ENCODE measurements at places on chromosomes 6 and 20. TPM values are rescaled to one million over a fixed set of nuclear protein-coding genes. Genes with fewer than 3 reads are reported as not detected.

PRPH2 gene
- 1.8 TPM for polyA plus RNA-seq

VIP gene
- polyA plus RNA-seq, result 0.50 TPM

GSTA3 gene
- 0.50 TPM for polyA plus RNA-seq

LINC00237 gene
- polyA plus RNA-seq, result not detected

IP6K3 gene
- 0.69 TPM for polyA plus RNA-seq

EDEM2 gene
- polyA plus RNA-seq, result 15.6 TPM

VTA1 gene
- polyA plus RNA-seq, result 83.3 TPM

GPLD1 gene
- polyA plus RNA-seq, result 2.6 TPM

CLIC5 gene
- 194 TPM for polyA plus RNA-seq

LIN28B gene
- 0.40 TPM for polyA plus RNA-seq

NNAT gene
- 100 TPM for polyA plus RNA-seq

EFCAB8 gene
- polyA plus RNA-seq, result 0.33 TPM

ENPP3 gene
- 7.9 TPM for polyA plus RNA-seq

DNA sequence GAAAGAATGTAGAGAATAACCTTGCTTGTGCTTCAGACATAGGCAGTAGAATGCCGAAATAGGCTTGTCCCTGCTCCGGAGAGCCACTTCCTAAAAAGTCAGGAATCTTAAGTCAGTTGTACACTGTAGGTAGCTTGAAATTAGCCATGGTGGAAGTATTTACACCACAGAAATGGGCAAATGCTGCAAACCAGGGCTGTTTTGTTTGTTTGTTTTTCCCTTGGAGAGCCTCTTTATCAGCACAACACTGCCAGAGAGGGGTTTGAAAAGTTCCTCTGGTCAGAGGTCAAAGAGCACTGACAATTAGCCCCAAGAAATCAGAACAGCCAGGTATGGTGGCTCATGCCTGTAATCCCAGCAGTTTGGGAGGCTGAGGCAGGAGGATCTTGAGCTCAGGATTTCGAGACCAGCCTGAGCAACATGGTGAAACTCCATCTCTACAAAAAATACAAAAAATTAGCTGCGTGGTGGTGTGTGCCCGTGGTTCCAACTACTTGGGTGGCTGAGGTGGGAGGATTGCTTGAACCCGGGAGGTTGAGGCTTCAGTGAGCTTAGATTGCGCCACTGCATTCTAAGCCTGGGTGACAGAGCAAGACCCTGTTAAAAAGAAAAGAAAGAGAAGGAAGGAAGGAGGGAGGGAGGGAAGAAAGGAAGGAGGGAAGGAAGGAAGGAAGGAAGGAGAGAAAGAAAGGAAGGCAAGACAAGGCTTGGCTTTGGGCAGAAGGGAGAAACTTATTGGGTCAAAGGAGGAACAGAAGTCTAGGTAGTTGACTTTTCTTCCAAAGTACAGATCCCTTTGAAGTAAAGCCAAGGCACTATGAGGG is 61.0 kb upstream of the ZMYND8 start:
- DNase-seq, result no peak

GRCh38 chr6:130964808-130965604 is 98.0 kb downstream of the EPB41L2 start:
- DNase-seq, result no peak

- no peak for DNase-seq
Measured at GRCh38 chr20:2108498-2108897, 6.9 kb downstream of the STK35 start.

GRCh38 chr6:84093441-84094435 is 60.2 kb downstream of the MRAP2 start:
- DNase-seq, result no peak

DNA sequence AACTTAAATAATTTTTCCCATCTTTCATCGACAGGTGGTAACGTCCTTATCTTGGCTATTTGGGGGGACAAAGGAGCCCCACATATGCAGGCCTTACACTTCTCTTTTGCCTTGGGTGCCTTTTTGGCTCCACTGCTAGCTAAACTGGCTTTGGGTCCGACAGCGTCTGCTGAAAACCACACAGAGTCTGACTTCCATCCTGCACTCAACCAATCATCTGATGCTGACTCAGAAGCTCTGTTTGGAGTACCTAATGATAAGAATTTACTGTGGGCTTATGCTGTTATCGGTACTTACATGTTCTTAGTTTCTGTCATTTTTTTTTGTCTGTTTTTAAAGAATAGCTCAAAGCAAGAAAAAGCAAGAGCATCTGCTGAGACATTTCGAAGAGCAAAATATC is 178.5 kb downstream of the SLC16A10 start:
- DNase-seq, result no peak

DNA sequence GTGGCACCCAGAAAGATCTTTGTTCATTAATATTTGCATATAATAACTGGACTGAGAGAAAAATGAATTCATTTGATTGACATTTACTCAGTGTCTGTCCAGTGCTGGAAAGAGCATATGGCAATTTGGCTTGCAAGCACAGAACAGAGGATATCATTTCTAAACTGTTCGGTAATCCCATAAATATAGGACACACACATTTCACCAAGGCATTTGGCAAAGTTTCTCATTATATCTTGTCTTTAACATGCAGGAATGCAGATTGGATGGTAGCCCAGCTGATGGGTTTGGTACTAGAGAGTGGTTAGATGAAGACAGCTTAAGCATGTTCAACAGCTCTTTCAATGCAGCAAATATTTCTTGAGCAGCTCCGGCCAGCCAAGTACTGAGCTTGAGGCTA is 259.2 kb downstream of the PRKN start:
- no peak for DNase-seq

GRCh38 chr6:91106083-91106482 is 519.2 kb upstream of the MAP3K7 start:
- no peak for DNase-seq

DNA sequence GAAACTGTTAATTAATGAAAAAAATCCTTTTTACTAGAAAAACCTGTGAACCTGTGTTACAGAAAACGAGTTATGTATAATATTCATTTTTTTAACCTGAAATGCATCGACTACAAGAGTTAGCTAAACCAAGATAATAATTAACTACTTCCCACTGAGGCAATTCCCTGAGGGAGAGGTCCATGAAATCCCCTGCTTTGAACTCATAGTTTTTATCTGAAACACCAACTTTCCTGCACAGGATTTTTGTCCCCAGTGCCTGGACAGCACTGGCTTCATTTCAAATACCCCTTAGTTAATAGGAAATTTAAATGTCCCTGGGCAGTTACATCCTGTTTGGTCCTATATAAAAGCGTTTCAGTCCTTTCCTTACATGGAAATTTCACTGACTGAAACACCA is at the start of gene OR14J1:
Gene OR14J1 (plus strand): TSS at position 386 of the 400 bp plus-strand sequence. CDS start 4,989 bp downstream, outside the sequence.
- DNase-seq, result no peak

- DNase-seq, result no peak
Measured at GRCh38 chr6:32763421-32763820, at the start of gene HLA-DQB2. Gene HLA-DQB2, minus strand, starts transcription at chr6:32763532. Its CDS starts 62 bp downstream, at chr6:32763470.

GRCh38 chr6:76702187-76702586 is 629.7 kb upstream of the IMPG1 start:
- DNase-seq, result no peak

GRCh38 chr20:37351689-37352607 is 6.0 kb downstream of the SRC start:
- DNase-seq, result no peak

- DNase-seq, result no peak
Measured at GRCh38 chr6:47737406-47737805, 39.0 kb downstream of the ADGRF4 start.

DNA sequence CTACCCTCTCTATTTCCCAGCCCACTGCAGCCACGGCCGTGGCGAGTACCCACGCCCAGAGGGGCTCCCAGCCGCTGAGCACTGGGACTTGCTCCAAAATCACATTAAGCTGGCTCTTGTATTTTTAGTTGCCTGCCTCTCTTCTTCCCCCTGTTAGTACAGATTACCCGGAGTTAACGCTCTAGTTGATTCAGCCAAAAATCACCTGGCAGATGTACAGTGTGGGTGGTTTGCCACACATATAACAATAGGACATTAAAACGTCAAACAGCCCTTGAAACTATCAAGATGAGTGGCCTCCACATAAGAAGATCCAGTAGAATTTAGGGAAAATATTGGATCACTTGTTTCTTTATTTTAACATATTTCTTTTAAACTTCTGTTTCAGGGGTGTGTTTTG is 268.8 kb upstream of the PRDM1 start:
- no peak for DNase-seq

DNA sequence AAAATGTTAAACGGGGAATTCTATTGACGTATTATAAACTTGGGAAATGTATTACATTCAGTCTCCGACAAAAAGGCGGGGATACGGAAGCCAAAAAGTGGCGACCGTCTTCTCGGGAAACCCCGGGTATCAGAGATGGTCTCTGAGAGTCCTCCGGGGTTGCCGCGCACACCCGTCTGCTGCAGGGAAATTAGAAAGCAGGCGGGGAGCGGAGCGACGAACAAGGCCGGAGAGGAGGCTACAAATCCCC is 1.5 kb downstream of the SALL4 start:
- no peak for DNase-seq

DNA sequence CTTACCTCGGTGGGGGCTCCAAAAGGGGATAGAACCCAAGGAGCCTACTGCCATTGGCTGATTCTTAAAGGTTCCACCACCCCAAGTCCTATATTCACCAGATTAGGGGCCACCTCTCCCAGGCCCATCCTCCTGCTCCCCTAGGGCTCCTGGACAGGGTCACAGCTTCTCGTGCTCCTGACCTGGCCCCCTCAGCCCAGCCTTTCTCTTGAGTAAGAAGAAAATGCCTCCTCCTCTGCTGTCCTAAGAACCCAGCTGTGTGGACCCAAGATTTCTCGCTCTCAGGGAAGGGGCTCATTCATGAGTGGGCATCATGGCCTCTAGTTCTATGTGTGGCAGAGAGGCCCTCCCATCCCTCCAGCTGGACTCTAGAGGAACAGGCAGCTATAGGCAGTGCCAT is 16.6 kb downstream of the HLA-DPB1 start:
- DNase-seq, result no peak

DNA sequence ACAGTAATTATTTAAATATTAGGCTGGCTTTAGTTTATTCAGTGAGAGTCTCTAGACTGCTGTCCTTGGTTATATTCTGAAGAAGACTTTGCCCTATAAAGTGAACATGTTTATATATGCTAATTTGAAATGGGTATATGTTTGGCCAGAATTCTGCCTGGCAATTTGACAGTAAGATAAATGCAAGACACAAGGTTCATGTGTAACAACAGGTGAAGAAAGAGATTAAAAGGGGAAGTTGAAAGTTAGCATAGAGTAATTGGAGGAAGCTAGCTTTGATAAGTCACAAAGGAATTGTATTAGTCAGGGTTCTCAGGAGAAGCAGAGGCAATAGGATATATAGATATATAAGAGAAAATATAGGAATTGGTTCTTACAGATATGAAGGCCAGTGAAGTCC is 191.4 kb downstream of the CENPW start:
- DNase-seq, result no peak

- DNase-seq, result no peak
Measured at GRCh38 chr6:113598786-113599185, 258.4 kb upstream of the MARCKS start.

- no peak for DNase-seq
Measured at GRCh38 chr6:160462116-160462515, 113.9 kb downstream of the SLC22A3 start.

DNA sequence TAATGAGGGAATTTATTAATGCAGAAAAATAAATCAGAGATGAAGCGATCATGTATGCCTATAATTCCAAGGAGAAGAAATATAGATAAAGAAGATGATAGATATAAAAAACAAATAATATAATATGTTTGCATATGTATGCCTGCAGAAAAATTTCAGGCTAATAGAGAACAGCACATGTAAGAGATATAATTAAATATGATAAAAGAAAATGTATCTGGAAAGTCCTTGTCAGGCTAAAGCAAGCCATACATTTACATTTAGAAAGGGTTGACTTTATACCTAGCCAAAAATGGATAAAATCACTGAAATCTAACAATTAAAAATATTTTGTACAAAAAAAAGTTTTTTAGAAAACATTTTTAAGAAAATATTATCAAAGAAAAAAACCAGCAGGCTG is 454.1 kb downstream of the C6orf118 start:
- DNase-seq, result no peak

DNA sequence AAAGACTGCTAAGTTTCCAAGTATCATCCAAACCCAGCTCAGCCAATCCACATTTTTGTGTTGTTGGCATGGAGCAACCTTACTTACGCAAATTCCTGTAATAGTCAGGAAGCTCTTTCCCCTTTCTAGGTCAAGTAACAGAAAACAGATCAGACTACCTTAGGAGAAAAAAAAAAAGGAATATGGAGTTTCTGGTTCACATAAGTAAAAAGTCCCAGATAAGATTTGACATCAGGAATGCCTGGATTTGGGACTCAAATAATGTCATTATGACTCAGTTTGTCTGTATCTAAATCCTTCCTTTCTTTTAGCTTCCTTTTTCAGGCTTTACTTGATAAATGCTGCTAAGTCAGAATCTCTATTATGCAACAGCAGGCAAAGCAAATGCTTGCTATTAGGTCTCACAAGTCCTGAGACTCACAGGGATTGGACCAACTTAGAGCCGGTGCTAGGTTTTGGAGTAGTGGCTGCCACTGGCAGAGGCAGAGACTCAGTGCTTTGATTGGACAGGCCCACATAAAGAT is 44.5 kb downstream of the NCOA7 start:
- DNase-seq, result no peak

DNA sequence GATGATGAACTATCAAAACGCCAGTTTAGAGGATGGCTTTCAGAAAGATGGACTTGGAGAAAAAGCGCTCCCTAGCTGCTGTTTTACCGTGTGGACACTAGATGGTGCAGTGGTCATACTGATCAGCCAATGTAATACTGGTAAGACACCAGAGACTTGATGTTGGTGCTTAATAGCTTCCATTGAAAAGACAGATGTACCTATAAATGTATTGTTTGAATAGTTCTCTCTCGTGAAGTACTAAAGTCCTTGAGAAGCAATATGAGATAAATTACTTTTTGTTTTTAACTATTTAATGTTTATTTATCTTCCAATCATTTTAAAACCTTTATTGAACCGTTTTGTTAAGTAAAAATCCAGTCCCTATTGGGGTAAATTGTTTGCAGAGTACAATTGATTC is 63.9 kb upstream of the FUCA2 start:
- peak; percentile 64 for DNase-seq

GRCh38 chr6:167208819-167209576 is 51.2 kb upstream of the GPR31 start:
- DNase-seq, result no peak

DNA sequence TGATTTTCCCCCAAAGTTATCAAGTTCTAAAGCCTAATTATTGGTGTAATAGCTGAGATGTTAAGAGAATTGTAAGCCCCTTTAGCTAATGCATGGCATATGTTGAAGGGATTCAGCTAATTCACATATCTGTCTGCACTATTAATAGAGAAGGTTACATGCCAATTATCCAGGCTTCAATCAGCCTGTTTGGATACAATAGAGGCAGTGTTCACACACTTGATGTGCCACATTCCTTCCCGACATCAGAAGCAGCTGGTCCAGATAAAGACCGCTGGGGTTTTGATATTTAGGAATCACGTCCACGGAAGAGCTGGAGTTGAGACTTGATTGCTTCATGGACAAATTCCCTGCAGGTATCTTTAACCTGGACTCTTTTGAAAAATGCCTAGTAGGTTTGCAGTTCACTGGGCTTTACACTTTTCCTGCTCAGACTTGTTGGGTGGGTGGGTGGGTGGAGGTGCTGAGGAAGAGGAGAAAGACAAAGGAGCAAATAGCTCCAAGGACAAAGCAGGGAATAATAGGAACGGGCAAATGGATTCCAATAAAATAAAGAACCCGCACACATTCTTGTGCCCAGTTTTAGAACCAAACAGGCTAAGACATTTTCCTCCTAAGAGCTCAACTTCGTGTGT is 142.6 kb upstream of the ZNF217 start:
- DNase-seq, result no peak
